Breast epithelium (tissue), 4 donors: ENCODE measurements at places on chromosomes 7 and 10. TPM values are rescaled to one million over a fixed set of nuclear protein-coding genes. Genes with fewer than 3 reads are reported as not detected.

- DNase-seq: no peak
Measured at GRCh38 chr10:108230478-108231170, 1066.1 kb upstream of the SORCS1 start.

DNA sequence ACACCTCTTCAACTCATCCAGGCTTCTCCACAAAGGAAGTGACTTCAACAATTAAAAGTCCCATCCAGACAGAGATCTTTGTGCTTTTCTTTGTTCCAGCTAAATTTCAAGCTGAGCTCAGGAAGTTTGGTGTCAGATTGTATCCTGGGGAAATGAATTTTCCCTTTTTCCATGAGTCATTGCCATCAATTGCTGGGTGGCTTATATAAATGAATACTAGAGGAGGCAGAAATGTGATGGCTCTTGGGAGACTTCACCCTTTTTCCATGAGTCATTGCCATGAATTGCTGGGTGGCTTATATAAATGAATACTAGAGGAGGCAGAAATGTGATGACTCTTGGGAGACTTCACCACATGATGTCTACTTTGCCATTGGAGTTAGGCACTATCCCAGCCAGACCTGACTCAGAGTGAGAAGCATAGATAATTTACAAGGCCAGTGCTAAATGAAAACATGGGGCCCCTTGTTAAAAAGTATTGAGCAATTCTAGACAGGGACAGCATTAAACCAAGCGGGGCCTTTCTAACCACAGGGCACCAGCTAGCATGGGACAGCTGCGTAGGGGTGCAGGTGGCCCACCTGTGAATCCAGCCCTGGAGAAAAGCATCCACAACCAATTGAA is 339.2 kb upstream of the PODXL start:
- DNase-seq: no peak

DNA sequence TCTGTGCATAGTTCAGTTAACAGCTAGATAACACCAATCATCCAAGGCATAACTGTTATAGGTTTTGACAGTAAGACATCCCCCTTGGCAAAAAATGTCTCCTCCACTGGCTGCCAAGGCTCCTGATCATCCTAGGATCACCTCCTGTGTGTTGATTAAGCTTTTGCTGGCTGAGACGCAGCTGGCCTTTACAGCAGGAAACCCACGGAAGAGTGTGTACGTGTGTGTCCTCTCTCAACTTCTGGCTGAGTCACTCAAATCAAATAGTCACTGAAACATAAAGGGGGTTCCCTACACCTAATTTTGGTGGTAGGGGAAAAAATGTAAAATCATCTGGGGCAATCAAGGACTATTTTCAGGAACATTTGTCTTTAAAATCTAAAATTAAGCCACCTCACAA is 208.8 kb downstream of the CTNNA3 start:
- no peak for DNase-seq

DNA sequence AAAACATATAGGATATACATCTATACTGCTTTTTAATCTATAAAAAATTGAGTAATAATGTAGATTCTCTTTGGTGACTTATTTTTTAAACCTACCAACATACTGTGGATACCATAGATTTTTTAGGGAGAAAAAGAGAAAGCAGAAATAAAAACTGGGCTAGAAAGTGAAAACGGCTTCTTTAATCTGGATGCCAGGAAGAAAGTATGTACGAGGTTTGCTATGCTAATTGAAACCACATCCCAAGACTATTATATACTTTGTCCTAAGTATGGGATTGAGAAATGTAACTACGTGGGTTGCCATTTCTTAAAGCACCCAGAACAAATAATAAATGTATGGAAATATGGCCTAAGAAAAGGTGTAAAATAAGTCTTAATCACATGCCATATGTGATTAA is 129.0 kb upstream of the NFE2L3 start:
- DNase-seq: no peak

The INSIG1 gene
- 37.0 TPM for total RNA-seq

- no peak for DNase-seq
Measured at GRCh38 chr10:81594991-81595390, 280.0 kb upstream of the NRG3 start.

- no peak for DNase-seq
Measured at GRCh38 chr10:23870651-23871610, 338.0 kb upstream of the KIAA1217 start.

- DNase-seq: no peak
Measured at GRCh38 chr10:43684292-43684559, 35.5 kb upstream of the ZNF32 start.

DNA sequence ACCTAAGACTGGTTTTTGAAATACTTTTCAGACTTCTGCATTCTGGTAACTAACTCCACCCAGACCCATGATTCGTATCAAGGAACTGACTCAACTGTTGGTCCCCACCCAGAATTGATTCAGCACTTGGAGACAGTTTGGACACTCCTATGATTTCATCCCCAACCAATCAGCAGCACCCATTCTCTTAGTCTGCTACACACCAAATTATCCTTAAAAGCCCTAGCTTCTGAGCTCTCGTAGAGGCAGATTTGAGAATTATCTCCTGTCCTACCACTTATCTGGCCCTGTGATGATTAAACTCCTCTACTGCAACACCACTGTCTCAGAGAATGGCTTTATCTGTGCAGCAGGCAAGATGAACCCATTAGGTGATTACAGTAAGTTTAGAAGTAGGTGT is 7.7 kb upstream of the GSTO1 start:
- no peak for DNase-seq

The MEIG1 gene
- total RNA-seq: not detected

The SPDYE2B gene
- total RNA-seq: not detected

The ZNF736 gene
- total RNA-seq: 16.3 TPM
